Peyer's patch (tissue), 4 donors: ENCODE measurements at places on chromosomes 11 and 22.
A peak's percentile ranks its signal among the peaks of the same experiment; 100 is the strongest.

DNA sequence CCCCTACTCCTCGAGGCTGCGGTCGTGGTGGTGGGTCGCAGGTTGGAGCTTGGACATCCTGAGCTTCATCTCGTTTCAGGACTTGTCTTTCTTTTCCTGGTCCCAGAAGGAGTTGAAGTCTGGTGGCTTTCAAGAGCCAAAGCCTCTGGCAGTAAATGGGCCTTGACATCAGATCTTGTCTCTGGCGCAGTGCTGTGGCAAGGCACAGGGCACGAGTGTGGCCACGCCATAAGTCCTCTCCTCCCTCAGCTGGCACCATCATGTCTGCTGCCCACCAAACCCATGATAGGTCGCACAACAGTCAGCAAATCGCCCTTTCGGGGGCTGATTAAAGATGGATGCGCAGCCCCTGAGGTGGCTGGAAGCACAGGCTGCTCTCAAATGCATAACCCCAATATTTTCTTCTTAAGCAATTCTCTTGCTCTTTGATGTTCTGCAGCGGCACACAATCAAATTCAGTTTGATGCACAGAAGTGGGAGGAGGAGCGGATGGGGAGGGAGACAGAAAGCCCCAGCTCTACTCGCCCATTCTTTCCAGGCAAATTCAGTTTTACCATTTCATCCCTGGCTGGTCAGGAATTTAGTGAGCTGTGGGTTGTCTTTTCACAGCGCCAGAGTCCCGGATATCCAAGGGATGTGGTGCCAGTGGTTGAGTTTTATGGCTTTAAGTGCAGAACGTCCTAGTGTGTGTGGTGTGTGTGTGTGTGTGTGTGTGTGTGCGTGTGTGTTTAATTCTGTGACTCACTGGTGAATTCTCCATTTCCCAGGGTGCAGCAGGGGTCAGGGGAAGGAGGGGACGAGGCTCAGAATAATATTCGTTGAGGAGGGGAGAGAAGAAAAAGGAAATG lies 162.0 kb downstream of the DSCAML1 start:
- no peak for DNase-seq

GRCh38 chr11:75275581-75275980 lies 35.0 kb downstream of the TPBGL start:
- peak; percentile 93 for DNase-seq

DNA sequence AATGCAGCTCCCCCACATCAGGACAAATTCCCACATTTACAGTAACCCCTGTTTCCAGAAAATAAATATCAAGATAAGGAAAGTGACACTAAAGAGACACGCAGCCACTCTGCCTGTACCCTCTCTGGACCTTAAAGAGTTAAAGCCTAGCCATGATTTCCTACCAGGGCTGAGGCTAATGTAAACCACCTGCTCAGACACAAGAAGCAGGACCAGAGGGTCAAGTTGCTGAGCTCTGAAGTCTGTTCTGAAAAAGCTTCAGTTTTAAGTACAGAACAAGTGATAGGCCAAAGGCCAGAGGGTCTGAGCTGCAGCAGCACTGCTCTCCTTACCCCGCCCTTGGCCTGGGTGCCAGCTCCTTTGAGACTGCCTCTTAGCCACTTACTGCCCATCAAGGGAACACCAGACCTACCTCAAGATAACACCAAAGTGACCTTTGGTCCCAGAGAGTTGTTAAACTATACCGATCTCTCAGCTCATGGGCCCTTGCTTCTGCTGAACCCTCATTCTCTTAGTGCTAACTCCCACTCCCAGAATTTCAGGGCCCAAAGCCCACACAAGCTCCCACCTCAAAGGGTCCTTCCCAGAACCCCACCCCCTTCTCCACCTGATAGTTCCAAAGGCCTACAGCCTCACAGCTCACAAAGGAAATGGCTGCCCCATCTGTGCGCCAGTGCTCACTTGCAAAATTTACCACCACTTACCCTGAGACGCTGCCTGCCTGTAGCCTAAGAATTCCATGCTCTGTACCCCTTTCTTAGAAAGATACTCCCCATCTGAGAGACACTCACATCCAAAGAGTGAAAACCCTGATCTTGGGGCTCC lies 40.5 kb downstream of the IL18BP start:
- DNase-seq, result peak; percentile 83

GRCh38 chr11:68326334-68327215 lies 14.2 kb downstream of the LRP5 start:
- no peak for DNase-seq

DNA sequence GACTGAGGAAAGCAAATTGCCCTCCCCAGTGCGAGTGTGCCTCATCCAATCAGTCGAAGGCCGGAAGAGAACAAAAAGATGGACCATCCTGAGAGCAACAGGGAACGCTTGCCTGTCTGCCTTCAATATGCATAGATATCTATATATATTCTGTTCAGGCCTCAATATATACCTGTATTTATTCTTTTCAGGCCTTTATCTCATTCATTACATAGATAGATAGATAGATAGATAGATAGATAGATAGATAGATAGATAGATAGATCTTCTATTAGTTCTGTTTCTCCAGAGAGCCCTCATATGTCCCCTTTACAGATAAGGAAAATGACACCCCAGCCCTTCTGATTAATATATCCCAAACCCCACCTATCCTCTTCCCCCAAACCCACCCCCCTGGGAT lies 55.1 kb upstream of the LMO2 start:
- no peak for DNase-seq

- peak; percentile 80 for DNase-seq
These were observed 13.6 kb downstream of the BCL9L start for GRCh38 chr11:118911880-118912741.

- DNase-seq, result no peak
These were observed 52.3 kb downstream of the SLC22A12 start for GRCh38 chr11:64643256-64643881.

- DNase-seq, result no peak
These were observed 97.1 kb downstream of the MPPED2 start for GRCh38 chr11:30489076-30489475.

DNA sequence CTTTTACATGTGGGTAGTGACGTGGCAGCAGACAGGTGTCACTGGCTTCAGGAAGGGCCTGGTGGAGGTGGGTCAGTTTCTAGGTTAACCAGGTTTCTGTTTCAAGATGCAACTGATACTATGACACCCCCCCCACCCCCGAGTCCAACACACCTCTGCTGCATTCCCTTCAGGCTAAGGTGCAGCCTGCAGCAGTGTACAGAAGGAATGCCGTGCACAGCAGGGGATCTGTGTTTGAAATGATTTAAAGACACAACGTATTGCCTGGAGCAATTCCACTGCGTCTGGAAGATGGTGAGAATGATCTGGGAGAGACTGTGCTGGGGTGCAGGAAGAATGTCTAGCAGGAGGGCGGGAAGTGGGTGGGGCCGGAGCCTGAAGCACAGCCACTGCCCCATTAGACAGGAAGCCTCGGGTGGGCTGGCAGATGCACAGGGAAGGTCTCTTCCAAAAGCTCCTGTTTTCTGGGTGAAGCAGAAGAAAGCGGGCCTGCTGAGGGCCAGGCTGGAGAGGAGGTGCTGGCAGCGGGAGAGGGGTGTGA lies 11.9 kb upstream of the TESMIN start:
- no peak for DNase-seq

DNA sequence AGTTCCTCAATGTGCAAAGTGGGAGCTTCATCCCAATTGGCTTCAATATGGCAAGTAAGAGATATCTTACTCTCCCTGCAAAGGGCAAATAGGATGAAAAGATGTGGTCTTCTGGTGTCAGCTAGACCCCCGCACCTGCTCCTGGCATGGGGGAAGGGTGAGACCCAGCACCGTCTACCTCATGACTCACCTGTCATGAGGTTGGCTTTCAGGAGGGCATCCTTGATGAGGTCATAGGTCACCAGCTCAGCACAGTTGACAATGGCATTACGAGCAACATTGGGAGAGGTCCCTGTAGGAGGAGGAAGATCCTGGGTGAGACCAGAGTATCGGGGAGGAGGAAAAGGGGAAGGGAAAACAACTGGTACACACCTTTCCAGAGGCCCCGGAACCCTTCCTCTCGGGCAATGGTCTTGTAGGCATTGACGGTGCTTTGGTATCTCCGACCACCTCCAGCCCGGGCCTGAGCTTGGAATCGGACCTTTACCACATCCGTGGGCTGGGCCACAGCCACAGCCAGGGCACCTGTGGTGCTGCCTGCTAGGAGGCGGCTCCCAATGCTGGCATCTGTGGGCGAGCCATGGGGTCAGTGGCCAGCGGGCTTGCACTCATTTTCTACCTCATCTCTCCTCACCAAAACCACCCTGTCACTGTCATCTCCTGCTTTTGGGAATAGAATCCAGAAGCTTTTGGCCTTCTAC lies 6.0 kb downstream of the UCP2 start:
- no peak for DNase-seq

DNA sequence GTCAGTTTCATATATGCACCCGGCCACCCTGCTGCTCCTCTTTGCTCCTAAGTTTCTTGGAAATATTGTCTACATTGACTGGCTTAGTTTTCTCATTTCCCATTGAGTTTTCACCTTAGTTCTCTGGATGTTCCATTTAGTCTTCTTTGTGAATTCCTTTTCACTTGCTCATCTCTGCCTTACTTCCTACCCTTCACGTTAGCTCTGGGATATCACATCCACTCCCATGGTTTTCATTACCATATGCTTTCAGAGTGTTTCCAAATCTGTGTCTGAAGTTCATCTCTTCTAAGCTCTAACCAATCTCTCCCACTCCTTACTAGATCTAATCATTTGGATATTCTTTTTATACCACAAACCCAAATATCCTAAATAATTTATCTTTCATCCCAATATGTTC lies 226.4 kb downstream of the FAM76B start:
- DNase-seq, result no peak

DNA sequence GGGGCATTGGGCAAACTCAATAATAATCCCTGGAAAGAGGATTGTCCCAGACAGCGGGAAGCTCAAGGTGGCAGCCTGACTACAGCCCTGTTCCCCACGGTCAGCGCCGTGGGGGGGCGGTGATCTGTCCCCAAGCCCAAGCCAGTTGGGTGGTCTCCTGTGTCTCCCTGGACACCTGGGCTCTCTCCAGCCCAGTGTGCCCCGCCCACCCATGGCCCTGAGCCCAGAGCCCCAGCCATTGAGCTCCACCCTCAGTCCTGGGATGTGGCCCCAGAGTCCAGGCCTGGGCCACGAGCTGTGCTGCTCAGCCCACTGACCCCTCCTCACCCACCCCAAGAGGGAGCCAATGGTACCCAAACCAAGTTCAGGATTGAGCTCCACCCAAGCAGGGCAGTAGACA lies 27.9 kb upstream of the PDE2A start:
- DNase-seq, result no peak

- no peak for DNase-seq
These were observed 20.8 kb upstream of the JAM3 start for GRCh38 chr11:134048028-134048427.

DNA sequence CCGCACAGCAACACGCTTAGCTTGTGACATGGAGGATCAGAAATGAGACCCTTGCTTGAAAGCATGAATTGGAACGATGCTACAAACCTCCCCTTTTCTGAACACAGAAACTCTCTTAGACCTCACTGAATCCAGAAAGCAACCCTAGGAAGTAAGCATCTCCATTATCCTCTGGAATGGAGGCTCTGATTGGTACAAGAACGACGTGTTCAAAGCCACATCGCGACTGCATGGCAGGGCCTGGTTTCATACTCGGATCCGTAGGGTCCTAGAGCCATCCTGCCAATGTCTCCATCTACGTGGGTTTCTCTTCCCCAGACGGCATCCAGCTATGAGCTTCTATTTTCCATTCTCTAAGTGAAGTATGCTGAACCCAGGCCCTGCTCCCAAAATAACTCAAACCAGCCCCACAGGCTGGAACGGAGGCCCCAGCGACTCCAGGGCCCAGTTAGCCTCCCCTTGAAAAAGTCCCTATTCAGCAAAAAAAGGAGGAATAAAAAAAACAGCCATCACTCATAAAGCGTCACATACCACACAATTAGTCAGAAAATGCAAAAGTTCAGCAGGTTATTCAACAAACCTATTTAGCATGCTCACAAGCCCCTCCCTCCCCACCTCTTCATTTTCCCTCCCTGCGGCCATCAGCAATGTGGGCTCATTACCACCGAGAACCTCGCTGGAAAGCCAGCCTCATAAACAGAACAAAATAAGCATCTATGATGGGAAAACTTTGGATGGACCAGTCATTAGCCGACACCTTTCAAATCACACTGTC lies 7.1 kb upstream of the MN1 start:
- DNase-seq, result no peak

DNA sequence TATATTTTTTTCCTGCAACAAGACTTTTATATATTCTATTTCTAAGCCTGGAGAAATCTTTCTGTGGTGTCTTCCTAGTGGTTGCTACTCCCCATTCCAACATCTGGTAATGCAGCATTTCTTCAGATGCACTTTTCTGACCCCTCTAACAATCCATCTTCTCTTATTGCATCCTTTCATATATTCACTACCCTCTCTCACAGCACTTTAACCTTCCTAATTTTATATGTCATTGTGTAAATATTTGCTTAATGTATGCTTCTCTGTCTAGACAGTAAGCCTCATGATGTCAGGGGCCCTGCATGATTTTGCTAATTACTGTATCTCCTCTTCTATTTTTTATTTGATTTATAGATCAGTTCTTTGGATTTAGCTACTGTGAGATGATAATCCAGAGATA lies 701.6 kb downstream of the KCNA4 start:
- no peak for DNase-seq

DNA sequence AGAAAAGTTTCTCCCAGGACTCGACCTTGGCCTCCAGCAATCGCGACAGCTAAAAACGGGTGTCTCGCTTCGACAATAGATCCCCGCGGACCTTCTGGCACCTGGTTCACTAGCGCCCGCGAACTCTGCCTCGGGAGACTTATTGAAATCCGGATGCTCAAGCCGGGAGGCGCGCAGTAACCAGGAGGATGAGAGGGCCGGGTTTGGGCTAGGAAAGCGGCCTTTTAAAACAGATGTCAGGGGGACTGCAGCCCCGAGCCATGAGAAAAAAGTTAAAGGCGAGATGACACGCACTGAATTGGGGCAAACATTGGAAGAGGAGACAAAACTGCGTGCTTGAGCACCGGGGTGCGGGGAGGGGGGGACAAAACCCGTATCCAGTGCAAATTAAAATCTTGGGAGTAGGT lies 637 bp upstream of the ZBTB16 start:
- DNase-seq, result no peak

DNA sequence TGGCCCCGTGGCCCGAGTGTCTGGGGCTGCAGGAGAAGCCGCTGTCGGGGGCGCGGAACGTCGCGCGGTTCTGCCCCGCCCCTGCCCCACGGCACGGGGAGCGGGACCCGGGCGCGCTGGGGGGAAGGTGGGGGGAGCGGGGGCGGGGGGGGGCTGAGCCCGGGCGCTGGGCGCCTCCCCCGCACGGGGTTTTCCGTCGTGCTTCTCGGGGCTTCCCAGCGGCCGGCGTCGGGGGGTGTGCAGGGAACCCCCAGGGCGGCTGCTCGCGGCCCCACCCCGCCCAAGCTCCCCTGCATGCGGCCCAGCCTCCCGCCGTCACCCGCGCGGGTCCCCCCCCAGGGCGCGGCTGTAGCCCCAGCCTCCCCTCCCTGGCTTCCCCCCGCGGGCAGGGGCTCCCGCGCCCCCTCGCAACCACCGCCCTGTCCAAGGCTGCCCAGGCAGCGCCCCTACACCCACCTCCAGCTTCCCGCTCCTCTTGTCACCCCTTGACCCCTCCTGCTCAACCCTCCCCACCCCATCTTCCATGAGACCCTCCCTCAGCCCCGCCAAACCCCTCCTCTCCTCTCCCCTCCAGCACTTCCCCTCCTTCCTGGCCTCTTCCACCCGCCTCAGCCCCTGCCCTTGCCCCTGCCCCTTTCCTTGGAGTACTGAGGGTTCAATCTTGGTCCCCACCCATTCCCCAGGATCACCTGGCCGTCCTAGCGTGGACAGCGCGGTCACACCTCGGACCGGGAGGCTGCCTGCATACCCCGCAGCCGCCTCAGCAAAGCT lies 1.7 kb downstream of the IL17REL start:
- peak; percentile 44 for DNase-seq

GRCh38 chr22:48699511-48699910 lies 1128.2 kb downstream of the BRD1 start:
- DNase-seq, result no peak

- DNase-seq, result no peak
These were observed 24.8 kb downstream of the APOL5 start for GRCh38 chr22:35742342-35743100.
